T-cell (primary cell): ENCODE measurements at places on chromosomes 11 and 22.

DNA sequence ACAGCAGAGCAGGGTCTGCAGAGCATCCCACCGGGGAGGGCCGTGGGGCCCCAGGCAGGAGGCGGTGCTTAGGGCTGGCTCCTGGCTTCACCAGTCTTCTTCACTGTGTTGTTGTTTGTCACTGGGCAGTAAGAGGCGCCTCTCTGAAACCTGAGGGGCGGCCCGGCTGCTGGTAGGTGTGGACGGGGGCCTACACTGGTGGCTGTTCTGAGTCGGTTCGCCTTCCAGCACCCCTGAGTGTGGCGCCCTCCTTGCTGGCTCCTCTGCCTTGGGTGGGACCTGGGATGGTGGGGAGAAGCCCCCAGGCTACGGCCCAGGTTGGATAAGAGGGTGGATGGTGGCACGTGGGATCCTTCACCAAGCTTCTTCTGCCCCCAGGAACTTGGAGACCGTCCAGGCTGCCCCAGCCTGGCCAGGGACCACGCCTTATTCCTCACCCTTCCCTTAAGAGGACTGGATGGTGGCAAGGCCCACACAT, 10.4 kb upstream of the GRAMD4 start:
- no peak for DNase-seq

DNA sequence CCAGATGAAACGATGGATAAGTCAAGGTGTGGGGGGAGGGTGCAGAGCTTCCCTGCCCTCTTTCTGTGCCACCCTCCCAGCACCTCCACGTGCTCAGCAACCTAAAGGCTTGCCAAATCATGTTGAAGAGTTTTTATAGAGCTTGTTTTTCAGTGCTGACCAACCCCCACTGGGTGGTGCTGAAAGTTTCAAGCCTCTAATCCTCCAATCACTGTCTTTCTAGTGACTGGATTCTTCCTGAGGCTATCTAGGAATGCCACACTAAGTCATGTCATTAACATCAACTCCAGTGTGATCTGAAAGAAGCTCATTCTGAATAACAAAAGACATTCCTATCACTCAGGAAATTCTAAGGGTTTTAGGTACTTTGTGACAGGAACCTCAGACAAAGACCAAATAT, 382.6 kb downstream of the DYNC2H1 start:
- DNase-seq: no peak

DNA sequence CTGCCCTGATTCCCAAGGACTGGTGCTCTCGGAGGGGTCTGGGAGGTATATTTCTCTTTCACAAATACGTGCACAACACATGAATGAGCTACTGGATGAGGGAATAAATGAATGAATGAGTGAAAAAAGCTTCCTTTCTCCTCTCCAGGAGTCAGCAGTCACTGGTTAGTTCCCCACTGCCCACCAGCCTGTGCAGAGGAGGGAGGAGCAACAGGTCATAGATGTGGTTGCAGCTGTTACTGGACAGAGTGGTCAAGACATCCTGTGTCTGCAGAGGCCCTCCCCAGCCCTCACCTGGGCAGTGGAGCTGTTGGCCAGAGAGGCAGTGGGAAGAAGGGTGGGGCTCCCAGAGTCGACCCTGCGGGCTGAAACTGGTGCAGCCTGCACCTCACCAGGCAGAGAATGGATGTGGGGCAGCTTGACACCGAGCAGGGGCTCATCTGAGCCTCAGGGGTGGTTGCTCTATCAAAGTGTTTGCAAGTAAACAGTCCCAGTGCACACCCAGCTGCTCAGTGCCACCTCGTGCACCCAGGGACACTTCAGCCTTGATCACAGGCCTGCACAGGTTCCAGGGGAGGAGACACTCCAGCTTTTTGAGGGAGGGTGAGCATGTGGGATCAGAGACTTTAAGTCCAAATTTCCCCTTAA, 1.4 kb upstream of the VPREB1 start:
- DNase-seq: no peak

- DNase-seq: no peak
These were observed 188.1 kb downstream of the CNTN5 start for GRCh38 chr11:99208813-99209212.

- no peak for DNase-seq
These were observed 737 bp downstream of the PPP2R1B start for GRCh38 chr11:111765320-111765983.
